Posterior vena cava (tissue), 2 donors: ENCODE measurements at places on chromosomes 7 and 10. TPM values are rescaled to one million over a fixed set of nuclear protein-coding genes. Genes with fewer than 3 reads are reported as not detected.

GRCh38 chr7:100577507-100577906 is 3.8 kb upstream of the SAP25 start:
- DNase-seq: no peak

- DNase-seq: no peak
These were observed 186.8 kb downstream of the CUX1 start for GRCh38 chr7:102004229-102004628.

- DNase-seq: peak; percentile 49
These were observed 11.1 kb upstream of the PPP2R2D start for GRCh38 chr10:131889755-131890154.

The ZWINT gene
- 1.7 TPM for total RNA-seq

GRCh38 chr10:97842656-97843280 is 6.9 kb upstream of the GOLGA7B start:
- no peak for DNase-seq
